ENCODE measurements at places on chromosomes 2 and 18.

GRCh38 chr18:8754995-8755960, 49.9 kb downstream of the MTCL1 start:
- DNase-seq: no peak

DNA sequence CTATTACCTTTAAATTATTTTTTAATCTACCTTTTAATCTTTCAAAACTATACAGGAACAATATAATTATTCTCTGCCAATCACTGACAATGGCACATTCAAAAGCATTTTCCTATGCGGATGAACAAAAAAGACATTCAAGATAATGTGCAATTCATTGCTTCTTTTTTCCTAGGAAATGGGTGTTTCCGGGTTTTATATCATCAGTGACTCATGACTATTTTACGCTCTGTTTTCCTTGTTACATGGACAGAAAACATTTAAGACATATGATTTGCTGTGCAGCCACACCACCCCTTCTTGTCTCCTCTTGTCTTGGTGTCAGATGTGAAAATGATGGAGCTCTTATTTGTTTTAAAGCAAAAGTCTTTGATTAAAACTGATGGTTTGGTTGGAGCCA, 184.7 kb upstream of the LINC00305 start:
- DNase-seq: no peak

- DNase-seq: no peak
Measured at GRCh38 chr2:38676681-38677080, 10.8 kb downstream of the GALM start.

GRCh38 chr2:46461011-46461674, 18.2 kb upstream of the TMEM247 start:
- peak; percentile 89 for DNase-seq

DNA sequence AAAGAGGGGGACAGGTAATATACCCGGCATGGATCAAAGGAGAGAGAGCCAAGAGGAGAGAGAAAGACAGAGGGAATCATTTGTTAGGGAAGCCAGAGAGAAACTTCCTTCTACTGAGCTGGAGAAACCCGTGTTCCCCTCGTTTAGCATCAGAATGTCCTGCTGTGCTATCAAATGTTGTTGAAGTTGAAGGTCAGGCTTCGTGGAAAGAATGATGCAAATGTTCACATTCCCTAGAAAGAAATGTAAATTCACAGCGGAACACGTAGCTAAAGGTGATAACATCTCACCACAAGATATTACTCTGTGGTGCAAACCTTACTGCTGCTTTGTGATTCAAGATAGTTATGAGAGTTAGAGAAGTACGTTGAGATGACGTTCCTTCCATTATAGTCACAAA, 258.1 kb downstream of the LNPK start:
- no peak for DNase-seq

- DNase-seq: peak; percentile 54
Measured at GRCh38 chr18:27540111-27540510, 355.0 kb upstream of the CHST9 start.

- DNase-seq: no peak
Measured at GRCh38 chr2:207289295-207290018, 123.7 kb upstream of the KLF7 start.

DNA sequence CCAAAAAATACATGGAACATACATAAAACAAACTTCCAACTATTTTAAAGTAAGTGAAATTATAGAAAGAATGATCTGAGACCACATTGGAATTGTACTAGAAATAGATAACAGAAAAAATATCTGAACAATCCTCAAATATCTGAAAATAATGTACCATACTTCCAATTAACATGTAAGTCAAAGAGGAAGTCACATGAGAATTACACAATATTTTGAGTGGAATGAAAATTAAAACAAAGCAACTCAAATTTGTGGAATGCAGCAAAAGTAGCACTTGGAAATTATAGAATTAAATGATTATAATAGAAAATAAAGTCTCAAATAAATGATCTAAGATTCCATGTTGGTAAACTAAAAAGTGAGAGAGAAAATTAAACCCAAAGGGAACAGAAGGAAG, 38.3 kb upstream of the CTIF start:
- no peak for DNase-seq

GRCh38 chr18:21074336-21075323, 37.0 kb downstream of the ROCK1 start:
- no peak for DNase-seq

DNA sequence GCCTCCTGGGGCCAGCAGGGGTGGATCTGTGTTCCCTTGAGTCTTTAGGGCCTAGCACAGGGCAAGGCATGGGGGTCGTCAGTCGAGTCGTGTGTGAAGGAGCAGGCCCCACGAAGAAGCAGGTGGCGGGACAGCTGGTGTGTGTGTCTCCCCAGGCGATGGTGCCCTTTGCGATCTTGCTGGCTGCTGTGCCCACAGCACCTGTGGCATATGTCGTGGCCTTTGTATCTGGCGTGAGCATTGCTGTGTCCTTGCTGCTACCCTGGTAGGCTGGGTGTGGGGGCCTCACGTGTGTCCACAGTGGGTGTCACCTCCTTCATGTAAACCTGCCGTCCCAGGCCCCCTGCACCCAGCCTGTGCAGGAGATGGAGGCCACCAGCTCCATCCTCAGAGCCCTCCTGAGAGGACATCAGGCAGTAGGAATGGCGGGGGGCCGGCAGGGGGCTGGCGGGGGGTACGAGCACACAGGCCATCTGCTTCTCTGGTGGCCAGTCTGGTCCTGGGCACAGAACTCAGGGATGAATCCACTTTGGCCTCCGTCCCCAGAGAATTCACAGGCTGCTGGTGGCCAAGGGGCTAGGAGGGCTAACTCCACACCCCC, 13.2 kb downstream of the MFSD2B start:
- DNase-seq: no peak

DNA sequence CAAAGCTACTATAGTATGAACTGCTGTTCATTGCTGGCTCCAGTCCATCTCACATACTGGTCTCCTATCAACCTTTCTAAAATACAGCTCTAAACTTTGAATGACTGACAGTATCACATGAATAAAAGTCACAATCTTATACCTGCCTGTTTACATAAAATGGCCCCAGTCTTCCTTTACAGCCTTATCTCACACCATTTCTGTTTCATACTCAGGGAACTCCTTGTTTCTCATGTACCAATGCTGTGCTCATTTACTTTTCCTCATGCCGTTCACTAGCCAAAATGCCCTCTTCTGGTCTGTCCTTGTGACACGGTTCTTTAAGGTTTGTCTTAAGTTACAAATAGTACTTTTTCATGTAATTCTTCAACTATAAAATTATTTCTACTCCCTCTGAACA, 6.2 kb downstream of the ATP5MC3 start:
- DNase-seq: no peak

DNA sequence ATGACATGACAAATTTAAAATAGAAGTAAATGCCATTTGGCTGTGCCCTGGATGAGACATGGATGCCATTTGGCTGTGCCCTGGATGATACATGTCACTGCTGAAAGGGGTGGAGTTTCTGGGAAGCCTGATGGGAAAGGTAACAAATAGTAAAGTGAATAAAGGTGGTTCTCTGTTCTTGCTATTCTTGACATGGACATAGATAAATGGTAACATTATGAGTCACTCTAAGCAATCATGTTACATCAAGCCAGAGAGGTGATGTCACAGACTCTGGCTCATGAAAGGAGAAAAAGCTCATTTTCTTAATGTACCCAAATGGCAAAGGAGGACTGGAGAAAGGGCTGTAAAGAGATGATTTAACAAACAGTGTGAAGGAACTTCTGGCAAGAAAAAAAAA, 86.4 kb downstream of the EML6 start:
- DNase-seq: no peak

- no peak for DNase-seq
Measured at GRCh38 chr18:30595942-30596341, 446.6 kb downstream of the DSC3 start.

DNA sequence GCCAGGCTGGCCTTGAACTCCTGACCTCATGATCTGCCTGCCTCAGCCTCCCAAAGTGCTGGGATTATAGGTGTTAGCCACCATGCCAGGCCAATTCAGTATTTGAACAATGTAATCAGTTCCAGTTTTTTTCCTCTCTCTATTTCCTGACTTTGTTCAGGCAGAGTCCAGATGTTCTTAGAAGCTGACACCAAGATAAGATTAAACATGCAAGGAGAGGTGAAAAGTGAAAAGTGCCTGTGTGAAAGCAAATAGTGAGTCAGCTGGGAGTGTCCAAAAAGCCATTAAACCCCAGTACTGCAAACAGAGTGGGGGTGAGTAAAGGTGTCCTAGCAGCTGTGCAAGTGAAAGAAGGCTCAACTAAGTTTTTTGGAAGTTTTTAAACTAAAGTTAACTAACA, 231.5 kb downstream of the PTH2R start:
- DNase-seq: no peak

DNA sequence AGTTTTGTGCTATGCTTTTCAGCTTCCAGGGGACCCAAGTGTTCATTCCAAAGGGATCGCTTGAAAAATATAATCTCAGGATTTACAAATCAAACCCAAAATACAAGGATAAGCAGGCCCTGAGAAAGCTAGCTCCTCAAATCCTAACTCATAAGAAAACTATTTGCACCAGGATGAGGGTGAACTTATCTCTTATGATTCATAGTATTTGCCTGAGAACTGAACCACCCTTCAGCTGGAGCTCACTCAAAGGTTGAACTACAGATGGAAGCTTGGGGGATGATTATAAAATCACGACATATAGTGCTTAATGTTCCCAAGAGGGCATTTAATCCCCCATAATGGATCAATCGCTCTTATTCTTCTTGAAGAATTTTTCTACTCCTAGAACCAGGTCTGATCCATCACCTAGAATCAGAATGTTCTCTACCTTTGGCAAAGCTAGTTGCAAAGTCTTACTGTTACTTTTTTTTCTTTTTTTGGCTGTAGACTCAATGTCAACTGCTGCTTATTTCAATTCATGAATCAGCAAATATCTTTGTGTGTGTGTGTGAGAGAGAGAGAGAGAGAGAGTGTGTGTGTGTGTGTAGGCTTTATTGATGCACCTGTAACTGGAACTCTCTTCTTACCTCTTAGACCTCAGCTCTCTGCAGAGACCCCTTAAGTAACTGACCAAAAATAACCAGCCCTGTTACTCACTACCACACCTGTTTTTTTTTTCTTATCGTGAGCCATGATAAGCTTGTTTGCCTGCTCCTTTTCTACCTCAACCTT, 44.8 kb downstream of the ARL4C start:
- no peak for DNase-seq

- no peak for DNase-seq
Measured at GRCh38 chr18:77635451-77635850, 385.8 kb downstream of the GALR1 start.

GRCh38 chr18:51569153-51569552, 371.7 kb upstream of the MEX3C start:
- DNase-seq: no peak

GRCh38 chr18:70931942-70932814, 643.3 kb downstream of the SOCS6 start:
- DNase-seq: no peak

GRCh38 chr2:66013456-66013855, 421.5 kb upstream of the MEIS1 start:
- no peak for DNase-seq

DNA sequence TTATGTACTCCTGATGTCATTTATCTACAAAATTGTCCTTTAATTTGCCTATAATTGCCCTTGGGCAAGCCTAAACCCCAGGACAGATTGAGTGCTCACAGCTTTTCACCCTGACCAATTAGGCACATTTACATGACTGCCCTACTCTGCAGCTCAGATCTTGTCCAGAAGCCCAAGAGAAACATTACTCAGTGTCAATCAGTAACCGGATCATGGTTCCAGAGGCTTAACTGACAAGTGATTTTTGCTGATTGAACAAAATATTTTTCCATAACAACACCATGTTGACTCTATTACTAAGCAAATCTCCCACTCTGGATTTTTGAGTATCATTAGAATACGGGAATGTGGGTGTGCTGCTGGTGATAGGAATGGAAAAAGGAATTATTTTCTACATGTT, 465.4 kb upstream of the TNP1 start:
- no peak for DNase-seq

DNA sequence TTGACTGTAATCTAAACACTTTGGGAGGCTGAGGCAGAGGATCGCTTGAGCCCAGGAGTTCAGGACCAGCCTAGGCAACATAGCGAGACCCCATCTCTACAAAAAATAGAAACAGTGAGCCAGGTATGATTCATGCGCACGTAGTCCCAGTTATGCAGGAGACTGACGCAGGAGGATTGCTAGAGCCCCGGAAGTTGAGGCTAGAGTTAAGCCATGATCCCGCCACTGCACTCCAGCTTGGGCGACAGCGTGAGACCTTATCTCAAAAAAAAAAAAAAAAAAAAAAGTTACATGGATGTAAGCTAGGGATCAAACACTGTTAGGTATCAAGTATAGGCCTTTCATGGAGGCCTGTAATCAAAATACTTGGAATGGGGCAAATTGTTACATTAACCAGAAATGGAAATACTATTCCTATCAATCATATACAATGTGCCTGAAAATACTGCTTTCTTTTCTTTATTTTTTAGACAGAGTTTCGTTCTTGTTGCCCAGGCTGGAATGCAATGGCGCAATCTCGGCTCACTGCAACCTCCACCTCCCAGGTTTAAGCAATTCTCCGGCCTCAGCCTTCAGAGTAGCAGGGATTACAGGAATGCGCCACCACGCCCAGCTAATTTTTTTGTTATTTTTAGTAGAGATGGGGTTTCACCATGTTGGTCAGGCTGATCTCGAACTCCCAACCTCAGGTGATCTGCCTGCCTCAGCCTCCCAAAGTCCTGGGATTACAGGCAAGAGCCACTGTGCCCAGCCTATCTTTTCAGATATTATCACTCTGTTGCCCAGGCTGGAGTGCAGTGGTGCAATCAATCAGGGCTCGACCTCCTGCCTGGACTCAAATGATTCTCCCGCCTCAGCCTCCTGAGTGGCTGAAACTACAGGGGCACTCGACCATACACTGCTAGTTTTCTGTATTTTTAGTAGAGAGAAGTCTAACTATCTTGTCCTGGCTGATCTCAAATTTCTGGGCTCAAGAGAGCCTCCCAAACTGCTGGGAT, 27.2 kb downstream of the XPO1 start:
- no peak for DNase-seq

DNA sequence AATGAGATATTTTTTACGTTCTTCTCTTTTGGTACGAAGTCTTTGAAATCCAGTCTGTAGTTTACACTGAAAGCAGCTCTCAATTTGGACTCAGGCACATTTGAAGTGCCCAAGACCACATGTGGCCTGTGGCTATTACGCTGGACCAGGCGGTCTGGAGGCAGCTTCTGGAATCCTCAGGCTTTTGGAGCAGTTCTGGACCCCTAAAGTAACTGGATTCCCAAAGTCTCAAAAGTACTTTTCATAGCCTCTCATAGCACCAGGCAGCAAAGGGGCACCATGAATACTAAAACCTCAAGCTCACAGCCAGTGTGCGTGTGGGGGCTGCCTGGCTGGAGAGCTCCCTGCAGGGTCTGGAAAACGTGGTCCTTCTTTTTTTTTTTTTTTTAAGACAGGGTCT, 119.0 kb downstream of the SMAD7 start:
- DNase-seq: no peak

DNA sequence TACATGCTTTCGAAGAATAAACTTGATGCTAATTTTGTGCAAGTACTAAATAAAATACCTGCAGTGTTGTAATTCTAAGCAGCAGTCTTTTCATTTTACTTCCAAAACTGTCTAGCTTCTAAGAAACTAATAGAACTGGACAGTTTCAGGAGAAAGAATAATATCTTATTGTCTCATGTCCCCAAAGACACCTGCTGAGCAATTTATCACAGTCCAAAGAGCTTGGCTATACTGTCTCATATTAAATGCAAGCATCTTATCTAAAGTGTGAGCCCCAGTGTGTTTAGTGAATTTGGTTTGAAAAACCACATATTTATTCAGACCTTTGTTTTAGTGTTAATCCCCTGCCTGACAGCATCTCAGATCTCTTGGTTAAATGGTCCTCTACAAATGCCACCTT, 374.3 kb downstream of the TMX3 start:
- DNase-seq: no peak

- no peak for DNase-seq
Measured at GRCh38 chr2:62287899-62288880, 92.3 kb downstream of the B3GNT2 start.

Data from nephron progenitor cell (in vitro differentiated cells).